ENCODE measurements at places on chromosomes 12 and 14.

DNA sequence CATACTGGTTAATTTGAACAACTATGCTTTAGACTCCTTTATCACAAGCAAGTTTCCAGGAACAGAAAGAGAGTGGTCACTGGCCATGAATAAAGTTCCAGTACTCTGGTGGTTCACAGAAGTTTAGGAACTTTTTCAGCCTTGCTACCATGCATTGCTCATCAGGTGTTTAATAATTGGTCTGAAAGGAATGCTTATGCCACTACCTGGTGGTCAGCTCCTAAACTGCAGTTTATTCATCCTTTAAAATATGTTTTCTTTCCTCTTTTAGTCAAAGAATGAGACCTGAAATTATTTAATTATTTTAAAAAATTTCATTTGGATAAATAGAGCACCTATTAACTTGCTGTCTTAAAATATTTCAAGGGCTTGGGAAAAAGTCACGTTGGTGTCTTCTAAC is 260.1 kb upstream of the OR4E1 start:
- no peaks in the 10 kb centered on the region for H3K36me3 ChIP-seq
- H3K4me3 ChIP-seq: no peak overlapping the region
- no peaks in the 10 kb centered on the region for H3K4me1 ChIP-seq
- H3K27me3 ChIP-seq: no peaks in the 10 kb centered on the region

DNA sequence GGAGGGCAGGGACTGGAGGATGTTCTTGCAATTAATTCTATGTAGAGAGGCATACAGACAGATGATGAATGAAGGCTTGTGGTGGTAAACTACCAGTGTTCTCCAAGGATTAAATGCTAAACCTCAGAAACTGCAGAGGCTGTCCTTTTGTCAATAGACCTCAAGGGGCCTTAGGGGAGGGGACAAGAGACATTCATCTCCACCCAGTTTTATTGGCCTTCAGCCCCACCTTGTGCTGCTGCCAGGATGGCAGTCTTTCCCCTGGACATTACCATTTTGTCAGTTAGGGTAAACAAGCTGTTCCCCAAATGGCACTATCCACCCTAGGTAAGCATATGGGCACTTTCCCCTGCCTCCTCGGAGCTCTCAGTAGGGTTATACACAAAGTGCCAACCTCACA is 4.9 kb upstream of the SMAGP start:
- H3K4me3 ChIP-seq: no peak overlapping the region
- no peaks in the 10 kb centered on the region for H3K36me3 ChIP-seq
- H3K27me3 ChIP-seq: no peaks in the 10 kb centered on the region

GRCh38 chr12:92732216-92732615 is 29.4 kb downstream of the PLEKHG7 start:
- peaks cover 17% of the 10 kb centered on the region for H3K4me1 ChIP-seq
- H3K27ac ChIP-seq: no peak overlapping the region
- no peak overlapping the region for H3K4me3 ChIP-seq
- no peaks in the 10 kb centered on the region for H3K27me3 ChIP-seq
- no peak for DNase-seq
- H3K36me3 ChIP-seq: no peaks in the 10 kb centered on the region

- H3K27me3 ChIP-seq: peaks cover 7% of the 10 kb centered on the region
- peak within 1 kb of the TSS; percentile 54 for H3K4me3 ChIP-seq
- H3K27ac ChIP-seq: no peak within 1 kb of the TSS
Measured at GRCh38 chr12:125185740-125186470, 120.7 kb downstream of the AACS start.

DNA sequence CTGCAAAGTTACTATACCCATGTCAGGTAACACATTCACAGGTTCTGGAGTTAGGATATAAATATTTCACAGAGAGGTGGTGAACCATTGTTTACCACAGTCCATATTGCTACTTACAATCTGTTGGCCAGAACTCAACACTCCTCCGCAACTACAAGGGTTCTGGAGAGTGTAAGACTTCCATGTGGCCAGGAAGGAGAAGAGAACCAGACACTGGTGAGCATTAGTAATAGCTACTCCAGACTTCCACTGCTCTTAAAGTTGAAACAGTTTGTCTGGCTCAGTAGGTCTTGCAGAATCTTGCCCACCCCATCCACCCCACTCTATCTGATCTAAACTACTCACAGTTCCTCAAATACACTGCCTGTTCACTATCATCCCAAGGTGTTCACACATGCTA is 369.6 kb downstream of the DUSP6 start:
- peaks cover 20% of the 10 kb centered on the region for H3K4me1 ChIP-seq
- DNase-seq: no peak
- no peak overlapping the region for H3K4me3 ChIP-seq

DNA sequence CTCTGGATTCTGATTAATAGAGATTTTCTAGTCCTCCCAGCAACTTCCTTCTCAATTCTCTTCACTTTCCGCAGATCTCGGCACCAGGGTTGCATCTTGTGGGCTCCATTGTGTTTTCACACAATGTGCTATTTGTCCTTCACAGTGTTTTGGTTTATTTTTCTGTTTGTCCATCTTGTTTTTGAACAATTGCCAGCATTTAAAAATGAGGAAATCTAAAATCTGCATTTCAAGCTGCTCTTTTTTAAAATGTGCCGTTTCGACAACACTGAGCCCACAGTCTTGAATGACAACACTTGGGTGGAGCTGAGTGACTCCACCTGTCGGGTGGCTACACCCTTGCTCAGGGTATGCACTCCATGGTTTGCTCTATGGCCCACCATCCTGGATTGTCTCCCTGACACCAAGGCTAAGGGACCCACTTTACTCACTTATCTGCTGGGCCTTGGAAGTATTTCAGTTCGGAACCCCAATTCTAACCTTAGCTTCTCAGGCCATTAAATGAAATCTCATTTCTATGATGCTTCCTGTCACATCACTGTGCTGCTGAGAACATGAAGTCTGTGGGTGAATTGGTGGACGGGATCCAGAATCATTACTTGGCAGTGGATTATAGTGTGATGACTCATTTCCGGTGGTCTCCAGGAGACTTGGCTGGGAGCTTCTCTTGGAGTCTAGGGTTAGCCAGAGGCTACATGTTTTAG is 3.4 kb upstream of the MYRFL start:
- peaks cover 10% of the 10 kb centered on the region for H3K4me1 ChIP-seq
- no peak for DNase-seq
- H3K36me3 ChIP-seq: no peaks in the 10 kb centered on the region
- no peak overlapping the region for H3K4me3 ChIP-seq
- H3K27me3 ChIP-seq: no peaks in the 10 kb centered on the region

Measured in heart right ventricle (tissue), 16 donors.